Osteocyte (in vitro differentiated cells): ENCODE measurements at places on chromosomes 4 and X. TPM values are rescaled to one million over a fixed set of nuclear protein-coding genes. Genes with fewer than 3 reads are reported as not detected.

DNA sequence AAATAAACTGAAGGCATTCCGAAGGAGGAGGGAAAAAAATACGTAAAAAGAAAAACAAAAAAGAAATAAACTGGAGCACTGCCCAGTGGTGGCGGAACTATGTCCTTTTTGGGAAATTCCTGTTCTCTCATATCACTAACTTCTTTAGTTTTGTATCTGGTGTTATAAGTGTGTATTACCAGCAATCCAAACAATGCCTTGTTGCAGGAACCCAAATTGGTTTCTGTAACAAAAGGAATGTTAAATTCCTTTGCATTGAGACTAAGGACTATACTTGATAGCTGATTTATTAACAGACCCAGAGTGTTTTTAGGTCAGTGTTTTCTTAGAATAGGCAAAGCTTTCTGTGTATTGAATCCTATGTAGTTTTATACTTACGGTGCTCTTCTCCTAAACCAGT is 6.6 kb downstream of the CCNG2 start:
- no peaks in the 10 kb centered on the region for H3K27me3 ChIP-seq
- H3K36me3 ChIP-seq, result peaks cover 72% of the 10 kb centered on the region
- peaks cover 34% of the 10 kb centered on the region for H3K4me1 ChIP-seq
- DNase-seq, result no peak
- no peak overlapping the region for H3K4me3 ChIP-seq

- H3K27ac ChIP-seq, result no peak overlapping the region
- no peaks in the 10 kb centered on the region for H3K27me3 ChIP-seq
- no peaks in the 10 kb centered on the region for H3K36me3 ChIP-seq
Observed at GRCh38 chrX:19097553-19098283, 24.6 kb downstream of the ADGRG2 start.

RBMXL3 gene
- not detected in 2 replicates for total RNA-seq

DNA sequence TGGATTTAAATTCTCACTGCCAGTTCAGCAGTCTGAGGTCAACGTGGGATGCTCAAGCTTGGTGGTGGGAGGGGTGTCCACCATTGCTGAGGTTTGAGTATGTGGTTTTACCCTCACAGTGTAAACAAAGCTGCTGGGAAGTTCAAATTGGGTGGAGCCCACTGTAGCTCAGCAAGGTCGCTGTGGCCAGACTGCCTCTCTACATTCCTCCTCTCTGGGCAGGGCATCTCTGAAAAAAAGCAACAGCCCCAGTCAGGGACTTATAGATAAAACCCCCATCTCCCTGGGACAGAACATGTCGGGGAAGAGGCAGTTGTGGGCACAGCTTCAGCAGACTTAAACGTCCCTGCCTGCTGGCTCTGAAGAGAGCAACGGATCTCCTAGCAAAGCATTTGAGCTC is 14.9 kb upstream of the RRAGB start:
- DNase-seq, result no peak
- H3K36me3 ChIP-seq, result no peaks in the 10 kb centered on the region
- H3K27me3 ChIP-seq, result no peaks in the 10 kb centered on the region
- H3K4me3 ChIP-seq, result no peak overlapping the region
- no peaks in the 10 kb centered on the region for H3K4me1 ChIP-seq

DNA sequence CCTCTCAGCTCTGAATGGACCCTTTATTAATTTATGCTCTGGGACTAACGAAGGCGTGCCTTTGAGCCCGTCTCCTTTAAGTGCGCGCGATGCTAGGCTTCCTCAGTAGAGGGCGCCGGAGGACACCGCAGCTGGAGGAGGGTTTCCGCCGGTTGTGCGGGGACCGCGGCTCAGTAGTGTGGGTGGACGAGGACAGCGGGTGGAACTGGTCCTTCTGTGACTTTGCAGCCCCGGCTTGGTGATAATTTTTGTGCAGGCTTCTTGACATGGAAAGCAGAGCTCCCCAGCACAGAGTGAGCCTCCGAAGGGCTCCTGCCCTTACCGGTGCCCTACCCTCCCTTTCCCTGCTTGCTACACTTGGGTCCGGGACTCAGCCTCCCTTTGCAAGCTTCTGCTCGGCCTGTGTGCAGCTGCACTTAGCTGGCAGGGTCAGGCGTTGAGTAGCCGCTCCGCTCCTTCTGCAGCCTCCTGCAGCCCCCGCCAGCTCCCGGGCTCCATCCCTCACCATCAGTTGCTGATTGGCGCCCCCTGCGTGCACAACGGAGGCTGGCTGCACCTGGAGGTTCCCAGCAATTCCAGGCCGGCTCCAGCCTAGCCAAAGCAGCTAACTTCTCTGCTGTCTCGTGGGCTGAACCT is 26.8 kb upstream of the BOD1L1 start:
- H3K27me3 ChIP-seq, result peaks cover 36% of the 10 kb centered on the region
- H3K27ac ChIP-seq, result no peak overlapping the region
- peak; percentile 93 for DNase-seq
- H3K36me3 ChIP-seq, result no peaks in the 10 kb centered on the region
- H3K4me1 ChIP-seq, result peaks cover 23% of the 10 kb centered on the region
- peak overlapping the region; percentile 82 for H3K4me3 ChIP-seq

DNA sequence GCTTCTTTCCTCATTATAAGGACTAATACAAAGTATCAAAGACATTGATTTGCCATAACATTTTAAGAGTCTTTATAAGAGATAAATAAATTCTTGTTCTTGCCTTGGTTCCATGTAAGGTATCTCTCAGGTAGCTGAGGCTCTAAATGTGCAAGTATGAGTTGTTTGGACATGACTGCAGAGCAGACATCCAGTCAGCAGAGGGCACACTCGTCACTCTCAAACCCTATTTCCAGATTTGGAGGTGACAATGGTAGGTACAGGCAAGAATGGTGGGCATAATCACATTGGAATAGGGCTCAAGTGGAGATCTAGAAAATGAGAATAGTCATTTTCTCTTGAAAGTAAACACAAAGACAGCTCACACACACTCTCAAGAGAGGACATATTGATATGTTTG is 133.3 kb upstream of the ZIC3 start:
- no peak overlapping the region for H3K27ac ChIP-seq
- no peaks in the 10 kb centered on the region for H3K4me1 ChIP-seq
- no peak for DNase-seq
- H3K27me3 ChIP-seq, result peaks cover 18% of the 10 kb centered on the region
- no peaks in the 10 kb centered on the region for H3K36me3 ChIP-seq

GRCh38 chr4:145890689-145891088 is 47.9 kb downstream of the ZNF827 start:
- H3K4me3 ChIP-seq, result no peak overlapping the region
- DNase-seq, result no peak
- H3K27ac ChIP-seq, result no peak overlapping the region
- peaks cover 32% of the 10 kb centered on the region for H3K4me1 ChIP-seq

- no peak overlapping the region for H3K27ac ChIP-seq
- no peak overlapping the region for H3K4me3 ChIP-seq
- H3K36me3 ChIP-seq, result no peaks in the 10 kb centered on the region
- DNase-seq, result no peak
- peaks cover 33% of the 10 kb centered on the region for H3K4me1 ChIP-seq
Observed at GRCh38 chrX:38799995-38800580, 1.2 kb upstream of the MID1IP1 start.

- H3K27me3 ChIP-seq, result no peaks in the 10 kb centered on the region
- peaks cover 36% of the 10 kb centered on the region for H3K4me1 ChIP-seq
- peaks cover 40% of the 10 kb centered on the region for H3K36me3 ChIP-seq
- H3K27ac ChIP-seq, result no peak overlapping the region
- no peak overlapping the region for H3K4me3 ChIP-seq
Observed at GRCh38 chr4:6703786-6704185, 5.9 kb downstream of the MRFAP1L1 start.

DNA sequence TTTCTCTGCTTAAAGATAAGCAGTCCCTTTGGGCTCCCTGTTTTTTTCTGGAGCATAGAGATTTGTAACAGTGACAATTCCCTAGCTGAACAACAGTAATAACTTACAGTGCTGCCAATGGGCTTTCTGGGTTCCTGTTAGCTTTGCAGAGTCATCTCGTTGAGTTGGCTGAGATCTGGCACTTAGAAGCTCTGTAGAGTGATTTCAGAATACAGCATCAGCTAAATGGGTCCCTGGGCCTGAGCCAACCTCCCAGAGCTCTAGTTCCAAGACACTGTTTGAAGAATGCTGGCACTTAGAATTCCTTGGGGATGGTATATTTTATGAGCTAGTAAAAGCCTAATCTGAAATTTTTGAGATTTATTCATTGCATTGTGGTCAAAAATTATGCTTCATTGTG is 43.5 kb upstream of the SERTM2 start:
- no peaks in the 10 kb centered on the region for H3K27me3 ChIP-seq
- no peaks in the 10 kb centered on the region for H3K4me1 ChIP-seq
- no peak overlapping the region for H3K4me3 ChIP-seq
- no peaks in the 10 kb centered on the region for H3K36me3 ChIP-seq
- H3K27ac ChIP-seq, result no peak overlapping the region

GRCh38 chr4:55304303-55304702 is 41.7 kb upstream of the SRD5A3 start:
- no peak overlapping the region for H3K27ac ChIP-seq
- DNase-seq, result no peak
- peaks cover 15% of the 10 kb centered on the region for H3K4me1 ChIP-seq
- no peaks in the 10 kb centered on the region for H3K36me3 ChIP-seq
- H3K4me3 ChIP-seq, result no peak overlapping the region

DNA sequence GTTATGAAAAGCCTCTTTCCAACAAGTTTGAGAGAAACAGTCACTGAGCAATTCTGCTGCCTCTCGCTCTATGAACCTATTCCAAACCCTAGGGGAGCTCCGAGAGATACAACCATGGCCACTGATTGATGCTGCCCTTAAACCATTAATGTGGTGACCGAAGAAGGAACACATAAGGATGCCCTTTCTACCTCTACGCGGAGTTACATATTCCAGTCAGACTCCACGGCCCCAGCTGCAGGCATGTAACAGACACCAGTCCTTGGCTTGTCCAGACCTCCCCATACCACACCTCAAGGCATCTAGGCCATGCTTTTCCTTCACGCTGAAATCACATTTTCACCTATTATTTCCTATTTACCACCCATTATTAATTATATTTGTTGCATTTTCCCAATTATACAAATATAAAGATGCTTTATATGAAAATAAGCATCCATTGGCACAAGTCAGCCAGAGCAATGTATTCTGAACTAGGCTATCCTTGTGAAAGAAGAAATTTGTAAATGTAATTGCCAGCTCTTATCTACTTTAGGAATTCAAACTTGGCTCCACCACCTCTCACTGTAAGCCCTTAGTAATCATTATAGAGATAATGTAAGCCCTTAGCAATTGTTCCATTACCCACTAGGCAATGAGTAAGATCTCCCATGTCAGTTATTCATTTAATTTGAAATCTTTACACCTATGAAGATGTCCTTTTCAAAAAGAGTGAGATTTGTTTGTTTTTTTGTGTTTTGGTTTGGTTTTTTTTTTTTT is 338.4 kb downstream of the NR3C2 start:
- H3K27ac ChIP-seq, result no peak overlapping the region
- H3K27me3 ChIP-seq, result no peaks in the 10 kb centered on the region
- no peak for DNase-seq
- no peaks in the 10 kb centered on the region for H3K4me1 ChIP-seq

DNA sequence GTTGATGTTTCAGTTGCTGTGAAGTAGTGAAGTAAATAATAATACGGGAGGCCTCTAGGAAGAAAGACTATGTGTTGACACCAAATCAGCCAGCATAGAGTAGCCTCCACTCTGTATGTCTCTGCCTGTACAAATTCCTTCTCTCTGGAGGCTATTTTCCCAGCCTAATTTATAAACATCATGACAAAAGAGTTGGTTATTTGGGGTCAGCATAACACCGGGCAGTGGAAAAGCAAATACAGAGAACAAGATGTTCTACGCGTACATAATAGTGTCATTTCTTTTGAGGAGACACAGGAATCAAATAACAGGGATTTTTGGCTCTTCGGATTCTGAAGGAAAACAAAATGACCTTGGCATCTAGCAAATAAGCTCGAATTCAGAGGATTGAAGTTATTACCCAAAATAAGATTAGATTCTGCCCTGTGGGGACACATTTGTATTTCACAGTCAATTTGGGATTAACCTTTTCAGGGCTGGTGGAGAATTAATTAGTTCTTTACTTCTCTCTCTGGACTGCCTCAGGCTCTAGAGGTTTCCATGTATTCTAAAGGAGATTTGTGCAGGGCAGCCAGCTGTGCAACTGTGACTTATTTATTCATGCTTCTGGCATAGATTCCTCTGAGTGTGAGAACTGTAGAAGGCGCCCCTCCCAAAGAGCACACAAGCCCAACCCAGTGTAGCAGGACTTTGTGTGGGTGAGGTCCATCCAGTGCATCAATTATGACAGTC is 14.1 kb upstream of the SYTL4 start:
- DNase-seq, result no peak
- H3K27me3 ChIP-seq, result no peaks in the 10 kb centered on the region
- H3K4me1 ChIP-seq, result peaks cover 39% of the 10 kb centered on the region
- no peaks in the 10 kb centered on the region for H3K36me3 ChIP-seq
- peak overlapping the region; percentile 87 for H3K27ac ChIP-seq
- peak overlapping the region; percentile 8 for H3K4me3 ChIP-seq

GRCh38 chr4:104507112-104507511 is 12.4 kb upstream of the CXXC4 start:
- H3K4me1 ChIP-seq, result no peaks in the 10 kb centered on the region
- no peak overlapping the region for H3K27ac ChIP-seq
- no peaks in the 10 kb centered on the region for H3K36me3 ChIP-seq
- no peak for DNase-seq
- no peak overlapping the region for H3K4me3 ChIP-seq

- DNase-seq, result peak; percentile 84
- peaks cover 26% of the 10 kb centered on the region for H3K27me3 ChIP-seq
- no peak overlapping the region for H3K27ac ChIP-seq
- no peak overlapping the region for H3K4me3 ChIP-seq
Observed at GRCh38 chr4:2047031-2047660, 12.0 kb upstream of the NAT8L start.

GRCh38 chr4:24279911-24280375 is 304.4 kb downstream of the DHX15 start:
- peaks cover 7% of the 10 kb centered on the region for H3K4me1 ChIP-seq
- DNase-seq, result no peak
- H3K27me3 ChIP-seq, result peaks cover 11% of the 10 kb centered on the region
- H3K27ac ChIP-seq, result no peak overlapping the region
- H3K4me3 ChIP-seq, result no peak overlapping the region

GRCh38 chr4:155270671-155271070 is 62.2 kb downstream of the NPY2R start:
- DNase-seq, result no peak
- H3K27ac ChIP-seq, result no peak overlapping the region
- no peaks in the 10 kb centered on the region for H3K36me3 ChIP-seq
- no peaks in the 10 kb centered on the region for H3K27me3 ChIP-seq
- no peak overlapping the region for H3K4me3 ChIP-seq

GRCh38 chrX:45755703-45756102 is 555.0 kb upstream of the DIPK2B start:
- no peak overlapping the region for H3K27ac ChIP-seq
- peaks cover 42% of the 10 kb centered on the region for H3K4me1 ChIP-seq
- H3K4me3 ChIP-seq, result no peak overlapping the region
- no peaks in the 10 kb centered on the region for H3K27me3 ChIP-seq

DNA sequence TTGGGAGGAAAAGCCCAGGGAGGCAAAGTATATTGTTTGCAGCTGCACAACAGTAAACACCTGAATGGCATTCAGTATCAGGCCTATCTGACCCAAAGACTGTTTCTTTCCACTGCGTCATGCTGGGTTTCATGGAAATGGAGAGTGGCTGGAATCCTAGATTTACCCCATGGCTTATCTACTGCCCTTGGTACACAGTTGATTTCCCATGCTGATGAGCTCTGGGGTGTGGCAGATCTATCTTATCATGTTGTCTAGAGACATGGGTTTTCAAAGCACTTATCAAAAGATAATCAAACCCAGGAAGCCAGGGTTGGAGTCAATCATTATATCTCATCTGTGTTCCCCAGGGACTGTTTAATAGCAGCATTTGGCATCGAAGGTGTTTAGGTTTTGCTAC is 72.1 kb downstream of the CLNK start:
- peaks cover 11% of the 10 kb centered on the region for H3K4me1 ChIP-seq
- H3K27ac ChIP-seq, result no peak overlapping the region
- no peak overlapping the region for H3K4me3 ChIP-seq
